ENCODE measurements at places on chromosomes 3 and 15. TPM values are rescaled to one million over a fixed set of nuclear protein-coding genes. Genes with fewer than 3 reads are reported as not detected.

GRCh38 chr15:33377204-33377603 lies 66.4 kb downstream of the RYR3 start:
- no peak for DNase-seq

GRCh38 chr3:150429767-150430671 lies 21.9 kb downstream of the TSC22D2 start:
- no peak for DNase-seq

DNA sequence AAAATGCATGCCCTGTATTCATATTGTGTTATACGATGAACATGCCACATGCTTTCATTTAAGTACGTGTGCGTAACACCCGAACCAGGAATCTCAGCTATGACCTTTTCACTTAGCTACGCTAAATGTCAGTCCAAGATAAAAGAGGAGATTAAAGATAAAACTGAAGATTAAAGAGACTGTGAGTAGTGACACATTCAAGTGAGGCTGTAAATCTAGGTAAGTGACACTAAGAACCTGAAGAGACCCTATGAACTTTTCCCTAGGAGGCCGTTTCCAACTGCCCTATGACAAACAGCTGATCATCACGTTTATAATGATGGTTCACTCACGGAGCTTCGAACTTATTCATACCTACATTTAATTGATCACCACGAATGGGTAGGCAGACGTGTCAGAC lies 32.2 kb downstream of the TFRC start:
- DNase-seq = no peak

DNA sequence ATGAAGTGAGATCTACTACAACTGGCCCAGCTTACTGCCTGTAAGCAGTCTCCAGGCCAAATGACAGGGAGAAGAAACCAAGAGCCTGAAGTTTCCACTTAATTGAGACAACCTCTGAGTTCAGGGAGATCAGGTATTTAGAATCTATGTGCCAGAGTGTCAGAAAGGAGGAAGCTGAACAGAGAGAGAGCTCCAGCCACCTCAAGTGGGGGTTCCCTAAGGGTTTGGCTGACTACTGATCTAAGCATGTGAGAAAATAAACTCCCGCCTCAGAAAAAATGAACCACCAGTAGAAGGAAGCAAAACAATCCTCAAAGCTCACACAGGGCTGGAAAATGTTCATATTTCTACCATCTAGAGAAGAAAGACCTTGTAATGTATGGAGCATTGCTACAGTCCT lies 25.0 kb downstream of the ADAM10 start:
- DNase-seq = no peak

GRCh38 chr15:99651023-99651807 lies 82.0 kb downstream of the LYSMD4 start:
- no peak for DNase-seq

The RNF168 gene
- 21.9 TPM for polyA plus RNA-seq

DNA sequence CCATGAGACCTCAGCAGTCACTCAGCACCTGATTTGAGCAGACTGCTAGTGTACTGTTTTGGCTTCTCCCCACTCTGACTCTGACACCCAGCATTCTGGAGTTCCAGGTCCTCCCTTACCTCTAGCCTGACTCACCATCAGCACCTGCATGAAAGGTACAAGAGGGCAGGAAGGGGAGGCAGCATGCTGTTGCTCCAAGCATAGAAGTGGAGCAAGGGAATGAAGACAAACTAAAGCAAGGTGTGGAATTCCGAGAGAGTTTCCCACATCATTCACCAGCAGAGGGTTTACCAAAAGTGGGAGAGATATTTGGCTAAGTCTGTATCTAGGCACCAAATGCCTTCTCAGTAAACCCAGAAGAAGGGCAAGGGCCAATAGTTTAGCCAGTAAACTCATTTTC lies 21.3 kb downstream of the HEXA start:
- no peak for DNase-seq
